Peyer's patch (tissue), 4 donors: ENCODE measurements at places on chromosomes 4 and X. TPM values are rescaled to one million over a fixed set of nuclear protein-coding genes. Genes with fewer than 3 reads are reported as not detected.

The AFP gene
- not detected for total RNA-seq

The TMEM47 gene
- 8.5 TPM for total RNA-seq

The RCHY1 gene
- total RNA-seq: 35.5 TPM

The CXCL9 gene
- 0.35 TPM for total RNA-seq

- no peak for DNase-seq
These were observed 911 bp upstream of the ELK1 start for GRCh38 chrX:47651043-47651905.

DNA sequence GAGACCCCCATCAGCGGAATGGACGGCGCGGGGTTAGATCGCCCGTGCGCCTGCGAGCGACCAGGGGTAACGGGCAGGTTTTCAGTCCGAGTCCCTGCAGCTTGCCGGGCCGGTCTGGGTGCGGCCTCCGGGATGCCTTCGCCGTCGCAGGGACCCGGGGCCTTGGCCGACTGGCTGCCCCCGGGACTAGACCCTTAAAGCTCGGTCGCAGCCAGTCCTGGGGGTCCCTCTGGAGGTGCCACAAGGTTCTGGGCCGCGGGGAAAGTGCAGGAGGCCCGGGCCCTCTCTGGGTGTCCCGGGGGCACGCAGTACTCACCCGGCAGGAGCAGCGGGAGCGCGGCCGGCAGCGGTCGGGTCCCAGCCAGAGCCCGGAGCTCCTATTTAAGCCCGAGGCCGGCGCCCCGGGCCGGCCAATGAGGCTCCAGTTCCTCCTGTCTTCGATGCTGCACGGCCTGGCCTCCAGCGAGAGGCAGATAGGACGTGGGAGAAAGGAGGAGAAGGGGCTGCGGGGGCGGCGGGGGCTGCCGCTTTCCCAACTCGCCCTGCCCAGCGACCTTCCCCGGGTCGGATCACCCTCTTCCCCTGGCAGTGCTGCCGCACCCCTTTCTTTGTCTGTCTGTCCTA is at the start of gene SPON2:
TSS of gene SPON2 (minus strand) at position 356 of the 624 bp plus-strand sequence.
- DNase-seq: no peak

- no peak for DNase-seq
These were observed at the start of gene CC2D2A for GRCh38 chr4:15469402-15470127. Gene CC2D2A (plus strand): TSS chr4:15469882. CDS start chr4:15475933, 6,051 bp downstream.

GRCh38 chrX:154804261-154804956 is 876 bp downstream of the MPP1 start:
- no peak for DNase-seq

- DNase-seq: no peak
These were observed 262.6 kb downstream of the C4orf33 start for GRCh38 chr4:129358571-129358970.

DNA sequence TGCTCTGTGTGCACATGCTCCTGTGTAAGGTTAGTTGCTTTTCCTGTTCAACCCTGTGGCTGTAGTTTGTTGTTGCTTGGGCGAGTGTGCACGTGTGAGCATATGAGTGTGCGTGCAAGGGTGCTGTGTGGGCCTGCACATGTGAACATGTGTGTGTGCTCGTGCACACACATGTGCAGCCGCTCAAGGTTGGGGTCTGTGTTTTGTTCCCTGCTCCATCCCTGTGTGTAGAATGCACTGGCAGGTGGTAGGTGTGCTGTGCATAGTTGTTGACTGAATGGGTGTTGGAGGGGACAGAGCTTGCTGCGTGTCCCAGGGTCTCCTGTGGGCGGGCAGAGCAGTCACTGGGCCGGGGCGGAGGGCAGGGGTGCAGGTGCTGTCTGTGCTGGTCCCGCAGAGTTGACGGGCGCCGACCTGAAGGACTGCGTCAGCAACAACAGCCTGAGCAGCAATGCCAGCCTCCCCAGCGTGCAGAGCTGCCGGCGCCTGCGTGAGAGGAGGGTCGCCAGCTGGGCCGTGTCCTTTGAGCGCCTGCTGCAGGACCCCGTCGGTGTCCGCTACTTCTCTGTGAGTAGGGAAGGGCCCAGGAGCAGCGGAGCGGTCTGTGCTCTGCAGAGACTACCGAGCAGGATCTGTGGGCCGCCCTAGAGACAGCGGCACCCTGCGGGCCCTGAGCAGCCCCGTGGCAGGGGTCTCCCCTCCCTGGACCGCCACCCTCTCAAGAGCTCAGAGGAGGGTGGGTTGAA is 27.9 kb upstream of the HGFAC start:
- peak; percentile 45 for DNase-seq

DNA sequence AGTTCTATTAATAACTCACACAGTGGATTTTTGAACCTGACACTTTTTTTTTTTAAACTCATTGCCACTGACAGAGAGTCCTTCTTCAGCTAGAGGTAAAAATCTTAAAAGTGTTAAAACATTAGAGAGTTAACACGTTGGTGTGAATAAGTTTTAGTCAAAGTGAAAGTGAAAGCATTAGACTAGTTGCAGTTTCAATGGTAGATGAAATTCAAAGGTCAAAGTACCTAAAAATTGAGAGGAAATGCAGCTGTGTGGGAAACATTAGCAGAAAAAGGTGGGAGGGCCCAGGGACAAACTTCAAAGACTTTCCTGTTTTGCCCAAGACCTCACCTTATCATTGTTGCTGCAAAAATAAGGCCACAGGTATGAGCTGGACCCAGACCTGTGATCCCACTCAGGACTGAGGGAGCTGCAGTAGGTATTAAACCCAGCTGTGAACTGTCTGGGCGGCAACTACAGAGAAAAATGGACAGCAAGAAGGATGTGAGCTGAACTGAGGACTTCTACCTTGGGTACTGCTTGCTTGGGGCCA is 17.6 kb upstream of the GABRA4 start:
- DNase-seq: no peak

The ING2 gene
- total RNA-seq: 25.3 TPM

The TEX11 gene
- total RNA-seq: not detected

DNA sequence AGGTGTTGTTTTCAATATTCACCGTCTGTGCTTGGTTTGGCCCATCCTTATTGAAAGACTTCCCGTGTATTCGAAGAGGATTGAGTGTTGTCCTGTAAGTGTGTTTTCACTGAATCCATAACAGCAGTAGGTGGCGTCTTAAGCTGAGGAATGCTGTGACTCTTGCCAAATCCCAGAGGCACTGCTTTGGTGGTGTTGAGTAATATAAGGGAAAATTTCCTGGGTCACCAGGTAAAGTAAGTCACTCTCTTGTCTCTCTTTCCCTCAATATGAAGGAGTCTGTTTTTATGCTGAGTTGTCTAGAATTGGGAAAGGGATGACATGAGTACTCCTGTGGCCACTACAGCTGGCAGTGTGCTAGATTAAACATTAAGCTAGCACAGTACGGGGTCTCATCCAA is 146.7 kb upstream of the ZXDB start:
- no peak for DNase-seq

GRCh38 chr4:183602557-183603027 is 56.4 kb downstream of the RWDD4 start:
- no peak for DNase-seq

- DNase-seq: no peak
These were observed 1852.9 kb upstream of the PCDH10 start for GRCh38 chr4:131296192-131296591.

DNA sequence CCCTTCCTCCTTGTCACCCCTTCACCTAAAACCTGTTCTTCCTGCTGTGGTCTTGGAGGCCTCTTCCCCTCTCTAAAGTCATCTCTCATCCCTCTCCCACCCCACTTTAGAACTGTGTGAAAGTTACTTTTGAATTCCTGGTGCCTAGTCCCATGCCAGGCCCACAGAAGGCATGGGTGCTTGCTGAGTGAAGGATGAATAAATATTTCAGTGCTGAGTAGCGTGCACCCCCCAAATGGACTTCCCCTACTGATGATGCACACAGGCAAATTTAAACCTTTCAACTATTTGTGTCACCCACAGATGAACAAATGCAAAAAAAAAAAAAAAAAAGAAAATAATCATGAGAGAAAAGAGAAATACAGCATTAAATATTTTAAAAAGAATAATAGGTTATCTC is 19.8 kb downstream of the PSMD10 start:
- no peak for DNase-seq

GRCh38 chr4:17535906-17536305 is 20.9 kb downstream of the CLRN2 start:
- no peak for DNase-seq

DNA sequence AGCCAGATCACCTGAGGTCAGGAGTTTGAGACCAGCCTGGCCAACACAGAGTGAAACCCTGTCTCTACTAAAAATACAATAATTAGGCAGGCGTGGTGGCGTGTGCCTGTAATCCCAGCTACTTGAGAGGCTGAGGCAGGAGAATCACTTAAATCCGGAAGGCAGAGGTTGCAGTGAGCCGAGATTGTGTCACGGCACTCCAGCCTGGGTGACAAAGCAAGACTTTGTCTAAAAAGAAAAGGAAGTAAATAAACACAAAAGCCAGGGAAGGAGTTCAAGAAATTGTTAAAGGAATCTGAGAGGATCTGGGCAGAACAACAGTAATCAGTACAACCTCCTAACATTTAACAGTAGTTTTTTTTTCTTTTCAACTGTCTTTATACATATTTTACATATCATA is 48.7 kb upstream of the ARHGEF6 start:
- DNase-seq: no peak

DNA sequence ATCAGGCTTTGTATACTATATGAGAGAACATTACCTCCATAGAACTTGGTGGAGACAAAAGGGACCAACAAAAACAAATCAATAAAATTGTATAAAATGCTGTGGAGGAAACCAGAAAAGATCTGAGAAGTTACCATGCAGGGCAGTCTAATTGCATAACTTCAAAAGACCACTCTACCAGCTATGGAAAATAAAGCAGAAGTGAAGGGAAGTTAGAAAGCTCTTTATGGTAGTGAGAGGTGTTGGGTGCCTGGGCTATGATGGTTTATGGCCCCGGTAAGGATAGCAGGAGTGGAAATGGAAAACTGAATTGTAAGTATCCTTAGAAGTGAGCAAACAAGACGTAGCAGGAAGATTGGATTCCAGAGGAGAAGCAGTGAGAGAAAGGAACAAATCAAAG is 3.1 kb downstream of the TMEM184C start:
- no peak for DNase-seq

DNA sequence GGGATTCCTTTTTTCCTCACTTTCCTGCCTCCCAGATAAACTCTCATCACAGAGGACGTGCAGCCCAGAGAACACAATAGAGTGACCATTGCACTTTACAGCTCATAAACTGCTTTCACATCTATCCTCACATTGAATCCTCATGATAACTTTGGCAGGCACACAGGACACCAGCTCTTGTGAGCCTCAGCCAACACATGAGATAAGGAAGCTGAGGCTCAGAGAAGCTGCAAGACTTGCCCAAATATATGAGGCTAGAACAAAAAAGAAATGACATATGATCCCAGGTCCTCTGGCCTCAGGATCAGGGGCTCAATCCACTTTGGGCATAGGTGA is 85.0 kb upstream of the CPEB2 start:
- no peak for DNase-seq

The GAGE1 gene
- not detected for total RNA-seq

- no peak for DNase-seq
These were observed 40.7 kb upstream of the ARMCX5 start for GRCh38 chrX:102558607-102559006.

GRCh38 chr4:77094496-77094895 is 18.7 kb upstream of the CCNI start:
- DNase-seq: no peak

GRCh38 chr4:95833711-95834194 is 6.1 kb upstream of the PDHA2 start:
- DNase-seq: no peak

DNA sequence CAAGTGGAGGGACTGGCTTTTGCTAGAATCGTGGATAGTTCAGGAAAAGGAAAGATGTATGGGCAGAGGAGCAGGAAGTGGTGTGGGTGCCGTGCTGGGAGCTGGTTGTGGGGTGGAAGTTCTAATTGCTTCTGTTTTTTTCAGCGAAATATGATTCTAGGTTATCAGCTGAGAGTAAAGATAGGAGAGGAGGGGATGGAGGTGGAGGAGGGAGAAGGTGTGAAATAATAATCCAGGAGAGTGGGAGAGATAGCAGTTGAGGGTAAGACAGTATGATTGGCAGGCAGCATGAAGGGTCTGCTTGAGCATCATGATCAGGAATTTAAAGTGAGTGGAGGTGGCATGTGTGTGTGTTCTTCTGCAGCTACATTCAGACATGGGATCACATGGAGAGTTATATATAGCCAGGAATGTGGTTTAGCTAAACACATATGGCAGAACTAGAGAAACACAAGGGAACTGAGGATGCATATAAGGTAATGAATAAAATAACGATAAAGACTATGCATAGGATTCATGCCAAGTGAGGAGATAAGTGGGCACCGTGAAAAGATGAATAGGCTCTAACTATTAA is 133.7 kb downstream of the ANK2 start:
- DNase-seq: no peak

DNA sequence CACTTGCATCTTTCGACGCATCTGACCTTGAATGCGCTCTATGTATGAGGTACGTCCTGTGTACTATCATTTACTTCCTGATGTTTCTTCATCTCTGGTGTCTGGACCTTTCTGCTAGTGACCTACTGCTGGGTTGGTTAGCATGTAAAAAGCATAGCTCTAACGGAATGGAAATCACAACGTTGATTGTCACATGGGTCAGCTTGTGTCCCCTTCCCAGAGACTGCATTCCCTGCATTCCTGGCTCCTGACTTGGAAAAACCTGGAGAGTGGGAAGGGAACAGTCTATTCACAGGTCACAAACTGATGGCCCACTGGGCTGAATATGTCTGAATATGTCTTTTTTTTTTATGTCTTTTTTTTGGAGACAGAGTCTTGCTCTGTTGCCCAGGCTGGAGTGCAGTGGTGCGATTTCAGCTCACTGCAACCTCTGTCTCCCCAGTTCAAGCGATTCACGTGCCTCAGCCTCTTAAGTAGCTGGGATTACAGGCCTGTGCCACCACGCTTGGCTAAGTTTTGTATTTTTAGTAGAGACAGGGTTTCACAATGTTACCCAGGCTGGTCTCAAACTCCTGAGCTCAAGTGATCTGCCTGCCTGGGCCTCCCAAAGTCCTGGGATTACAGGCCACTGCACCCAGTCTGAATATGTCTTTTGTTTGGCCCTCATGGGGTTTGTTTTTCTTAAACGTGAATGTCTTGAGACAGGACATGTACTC is 16.3 kb downstream of the LONRF3 start:
- no peak for DNase-seq

GRCh38 chr4:180993244-180993836 is 1249.9 kb upstream of the TENM3 start:
- no peak for DNase-seq

- DNase-seq: no peak
These were observed 914 bp downstream of the TRAPPC2 start for GRCh38 chrX:13733506-13733905.

GRCh38 chr4:55907469-55907868 is 41.3 kb upstream of the CEP135 start:
- no peak for DNase-seq

The MAGEA10 gene
- not detected for total RNA-seq

DNA sequence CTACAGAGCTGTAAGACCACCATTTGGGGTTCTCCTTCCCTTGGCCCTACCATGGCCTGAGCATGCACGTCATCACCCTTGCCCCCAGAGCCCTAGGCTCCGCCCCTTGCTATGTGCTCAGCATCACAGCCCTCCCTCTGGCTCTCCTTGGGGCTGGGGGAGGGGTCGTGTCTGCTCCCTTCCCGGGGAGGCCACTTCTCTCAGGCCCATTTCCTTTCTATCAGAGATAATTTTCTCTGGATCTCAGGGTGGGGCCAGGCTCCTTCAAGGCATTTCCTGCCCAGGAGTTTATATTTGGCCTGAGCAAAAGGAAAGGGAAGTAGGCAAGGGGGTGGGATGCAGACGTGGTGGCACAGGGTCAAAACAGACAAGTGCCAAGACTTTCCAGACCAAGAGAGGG is 55.9 kb downstream of the STARD8 start:
- DNase-seq: no peak
